ENCODE measurements at places on chromosomes 5 and 9.

DNA sequence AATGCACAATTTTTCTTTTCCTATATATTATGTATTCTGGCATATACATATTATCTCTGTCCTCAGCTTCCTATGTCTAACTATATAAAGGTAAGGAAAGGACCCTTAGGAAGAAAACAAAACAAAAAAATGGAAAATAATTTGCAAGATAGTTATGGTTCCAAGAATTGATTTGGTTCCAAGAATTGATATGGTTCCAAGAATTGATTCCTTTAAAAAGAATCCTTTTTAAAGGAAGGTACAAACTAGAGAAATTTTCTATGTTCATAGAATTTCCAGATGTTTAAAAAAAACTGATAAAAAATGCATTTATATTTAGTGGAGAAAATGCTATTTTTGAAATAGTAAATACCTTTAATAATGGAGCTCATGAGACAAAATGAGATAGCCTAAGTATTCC is 12.1 kb downstream of the LYRM7 start:
- no peak for DNase-seq

DNA sequence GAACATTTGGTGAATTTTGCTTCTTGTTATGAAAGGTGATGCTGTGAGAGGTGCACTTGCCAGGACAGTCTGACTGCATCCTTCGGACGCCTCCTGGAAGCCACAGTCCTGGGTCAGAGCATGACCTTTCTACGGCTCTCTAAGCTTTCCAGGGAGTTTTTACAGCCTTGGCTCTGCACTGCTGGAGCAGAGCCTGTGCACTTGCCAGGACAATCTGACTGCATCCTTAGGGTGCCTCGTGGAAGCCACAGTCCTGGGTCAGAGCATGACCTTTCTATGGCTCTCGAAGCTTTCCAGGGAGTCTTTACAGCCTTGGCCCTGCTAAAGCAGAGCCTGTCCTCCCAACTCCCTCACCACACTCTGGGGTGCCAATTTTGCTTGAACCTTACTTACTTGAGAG is 49.6 kb downstream of the CCDC180 start:
- no peak for DNase-seq

- DNase-seq: peak; percentile 85
These were observed 51.2 kb upstream of the SEMA4D start for GRCh38 chr9:89549031-89549644.

GRCh38 chr9:90868555-90868954 is 66.9 kb downstream of the SYK start:
- DNase-seq: no peak

DNA sequence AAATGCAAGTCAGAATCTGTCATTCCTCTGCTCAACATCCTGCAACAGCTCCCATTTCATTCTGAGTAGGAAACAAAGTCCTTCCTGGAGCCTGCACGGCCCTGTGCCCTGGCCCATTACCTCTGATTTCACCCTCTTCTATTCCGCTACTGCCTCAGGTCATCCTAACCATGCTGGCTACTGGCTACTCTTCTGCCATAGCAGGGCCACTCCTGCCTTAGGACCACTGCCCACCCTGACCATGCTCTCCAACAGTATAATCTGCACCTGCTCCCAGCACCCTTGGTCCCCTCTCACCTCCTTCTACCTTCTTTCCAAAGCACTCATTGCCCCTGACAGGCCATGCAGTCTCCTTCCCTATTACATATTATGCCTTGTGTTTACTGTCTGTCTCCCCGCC is 8.2 kb downstream of the DPH7 start:
- DNase-seq: no peak

- DNase-seq: no peak
These were observed 196.8 kb downstream of the PRDM9 start for GRCh38 chr5:23703940-23704855.

DNA sequence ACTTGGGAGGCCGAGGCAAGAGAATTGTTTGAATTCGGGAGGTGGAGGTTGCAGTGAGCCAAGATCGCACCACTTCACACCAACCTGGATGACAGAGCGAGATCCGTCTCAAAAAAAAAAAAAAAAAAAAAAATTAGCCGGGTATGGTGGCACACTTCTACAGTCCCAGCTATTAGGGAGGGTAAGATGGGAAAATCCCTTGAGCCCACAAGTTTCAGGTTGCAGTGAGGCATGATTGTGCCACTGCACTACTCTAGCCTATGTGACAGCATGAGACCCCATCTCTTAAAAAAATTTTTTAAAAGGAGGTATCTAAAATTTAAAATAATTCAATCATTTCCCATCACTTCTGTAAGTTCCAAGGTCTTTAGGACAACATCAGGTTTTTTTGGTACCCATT is 26.0 kb downstream of the PSIP1 start:
- no peak for DNase-seq

- no peak for DNase-seq
These were observed 24.8 kb downstream of the CCNJL start for GRCh38 chr5:160287378-160288051.

GRCh38 chr5:108078345-108078744 is 303.6 kb downstream of the FBXL17 start:
- DNase-seq: no peak

- DNase-seq: no peak
These were observed 5.4 kb upstream of the GNE start for GRCh38 chr9:36263683-36264082.

DNA sequence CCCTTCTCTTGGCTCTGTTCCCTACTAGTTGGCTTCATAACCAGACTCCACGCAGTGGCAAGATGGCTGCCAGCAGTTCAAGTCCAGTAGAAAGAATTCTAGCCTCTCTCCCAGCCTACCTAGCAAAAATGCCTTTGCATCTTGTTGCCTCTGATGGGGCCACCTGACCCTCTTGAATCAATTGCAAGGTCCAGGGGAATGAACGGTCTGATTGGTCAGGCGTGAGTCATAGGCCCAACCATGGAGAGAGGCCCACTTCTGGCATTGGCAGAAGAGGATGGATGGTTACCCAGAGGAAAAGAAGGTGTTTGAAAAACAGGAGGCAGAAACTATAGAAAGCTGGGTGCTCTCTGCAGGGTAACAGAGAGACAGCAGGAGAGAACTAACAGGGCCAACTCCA is 622.6 kb downstream of the CCDC171 start:
- DNase-seq: no peak

GRCh38 chr9:4750023-4750673 is 9.1 kb upstream of the AK3 start:
- DNase-seq: no peak

DNA sequence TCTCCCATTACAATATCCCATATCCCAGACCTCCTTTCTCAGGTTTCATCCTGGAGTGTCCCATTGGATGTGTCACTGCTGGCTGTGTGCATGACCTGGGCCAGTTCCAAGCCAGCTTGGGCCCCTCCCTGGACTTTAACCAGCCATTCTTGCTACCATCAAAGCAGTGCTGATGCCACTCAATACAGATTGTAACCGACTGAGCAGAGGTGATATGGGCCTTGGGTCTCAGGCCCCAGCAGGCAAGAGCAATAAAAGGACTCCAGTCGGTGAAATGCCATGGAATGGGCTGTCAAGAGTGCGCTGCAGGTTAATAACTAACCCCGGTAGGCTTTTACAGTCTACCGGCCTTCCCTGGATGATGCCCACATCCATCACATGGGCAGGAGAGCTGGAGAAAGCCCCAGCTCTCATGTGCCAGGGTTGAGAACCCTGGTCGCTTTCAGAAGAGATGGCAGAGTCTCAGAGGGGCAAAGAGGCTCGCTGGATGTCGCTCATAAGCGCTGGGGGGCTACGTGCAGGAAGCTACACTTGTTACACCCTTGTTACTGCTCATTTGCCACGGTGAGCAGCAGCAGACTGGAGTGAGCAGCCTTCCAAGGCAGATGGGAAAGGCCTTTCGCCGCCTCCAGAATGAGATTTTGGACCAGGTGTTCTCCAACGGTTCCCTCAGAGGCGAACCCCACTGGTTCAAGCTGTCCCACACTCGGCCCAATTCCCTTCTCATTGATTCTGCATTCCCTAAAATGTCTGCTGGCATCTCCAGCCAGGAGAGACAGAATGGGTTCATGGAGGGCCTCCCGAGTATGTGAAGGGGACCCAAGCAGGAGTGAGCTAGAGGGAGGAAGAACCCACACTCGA is 13.2 kb downstream of the EPB41L4B start:
- no peak for DNase-seq

DNA sequence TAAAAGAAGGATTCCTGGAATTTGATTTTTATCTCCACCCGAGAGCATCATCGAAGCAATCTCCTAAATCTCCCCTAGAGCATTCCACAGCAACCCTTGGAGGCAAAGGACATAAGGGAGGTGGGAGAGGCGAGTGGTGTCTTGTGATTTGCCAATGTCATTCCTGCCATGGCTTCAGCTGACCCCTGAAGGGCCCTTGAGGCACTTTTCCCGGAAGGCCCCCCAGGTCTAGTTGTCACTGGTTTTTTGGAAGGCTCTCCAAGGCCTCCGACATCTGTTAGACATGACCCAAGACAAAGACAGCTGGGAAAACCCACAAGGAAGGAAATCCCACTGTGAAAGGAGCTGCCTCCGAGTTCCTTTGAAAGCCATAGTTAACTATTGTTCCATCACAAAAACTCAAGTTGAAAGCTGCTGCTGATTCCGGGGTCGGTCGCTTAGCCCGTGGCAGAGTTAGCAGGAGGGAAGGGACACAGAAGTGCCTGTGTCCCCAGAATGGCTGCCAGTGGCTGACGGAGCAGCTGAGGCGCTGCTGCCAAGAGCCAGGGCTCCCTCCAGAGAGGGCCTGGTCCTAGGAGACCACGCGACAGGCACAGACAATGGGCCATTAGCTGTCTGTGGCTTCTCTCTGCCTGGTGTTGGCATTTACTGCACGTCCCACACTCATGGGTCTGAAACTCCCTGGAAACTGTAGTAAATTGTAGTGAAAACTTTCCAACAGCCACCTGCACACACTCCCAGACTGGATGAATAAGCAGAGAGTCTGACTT is 24.4 kb upstream of the TRIO start:
- no peak for DNase-seq

DNA sequence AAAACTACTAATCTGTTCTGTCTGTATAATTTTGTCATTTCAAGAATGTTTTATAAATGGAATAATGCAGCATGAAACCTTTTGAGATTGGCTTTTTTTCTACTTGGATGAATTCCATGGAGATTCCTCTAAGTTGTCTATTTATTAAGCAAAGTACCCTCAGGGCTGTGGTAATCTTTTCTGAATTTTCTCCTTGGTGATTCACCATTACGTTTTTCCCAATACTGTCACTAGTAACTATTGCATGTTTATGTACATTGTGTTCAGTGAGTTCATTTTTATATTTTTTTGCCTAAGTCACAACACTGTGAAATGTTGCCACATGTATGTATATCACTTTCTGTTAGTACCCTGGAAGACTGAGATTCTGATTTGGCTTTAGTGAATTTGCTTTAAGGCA is 177.0 kb upstream of the GRIN3A start:
- DNase-seq: no peak

DNA sequence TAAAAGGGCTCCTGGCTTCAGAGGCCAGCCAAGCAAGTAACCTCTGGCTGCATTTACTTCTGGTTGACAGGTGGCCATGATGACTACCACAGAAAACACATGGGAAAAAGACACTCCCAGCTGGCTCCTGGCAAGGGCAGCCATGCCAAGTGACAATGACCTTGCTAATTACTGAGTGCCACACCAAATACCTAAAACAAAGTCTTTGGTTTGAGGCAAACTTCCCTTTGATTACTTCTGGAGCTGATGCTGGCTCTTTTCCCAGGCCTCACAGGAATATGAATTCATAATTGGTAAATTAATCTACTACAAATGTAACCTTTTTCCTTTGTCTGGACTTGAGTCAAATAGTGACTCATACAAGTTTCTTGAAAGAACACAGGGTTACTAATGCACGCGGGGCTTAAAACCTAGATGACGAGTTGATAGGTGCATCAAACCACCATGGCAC is 61.0 kb downstream of the LPAR1 start:
- DNase-seq: no peak

GRCh38 chr9:125580701-125581286 is 126.2 kb downstream of the MAPKAP1 start:
- no peak for DNase-seq

DNA sequence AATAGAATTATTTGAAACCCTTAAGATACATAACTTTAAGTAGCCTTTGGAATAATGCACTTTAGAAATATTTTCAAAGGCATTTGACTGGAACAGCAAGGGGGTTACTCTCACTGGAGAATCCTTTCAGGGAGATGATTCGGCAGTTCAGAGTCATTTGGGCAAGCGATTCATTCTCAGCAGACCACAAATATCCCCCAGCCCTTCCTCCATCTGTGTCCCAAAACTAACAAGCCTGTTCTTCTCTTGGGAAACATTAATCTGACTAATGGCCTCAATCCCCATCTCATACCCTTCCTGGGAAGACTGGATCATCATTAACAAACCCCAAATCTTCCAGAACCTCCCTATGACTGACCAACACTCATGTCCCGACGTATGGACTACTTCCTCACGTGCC is 65.8 kb upstream of the S1PR3 start:
- no peak for DNase-seq

DNA sequence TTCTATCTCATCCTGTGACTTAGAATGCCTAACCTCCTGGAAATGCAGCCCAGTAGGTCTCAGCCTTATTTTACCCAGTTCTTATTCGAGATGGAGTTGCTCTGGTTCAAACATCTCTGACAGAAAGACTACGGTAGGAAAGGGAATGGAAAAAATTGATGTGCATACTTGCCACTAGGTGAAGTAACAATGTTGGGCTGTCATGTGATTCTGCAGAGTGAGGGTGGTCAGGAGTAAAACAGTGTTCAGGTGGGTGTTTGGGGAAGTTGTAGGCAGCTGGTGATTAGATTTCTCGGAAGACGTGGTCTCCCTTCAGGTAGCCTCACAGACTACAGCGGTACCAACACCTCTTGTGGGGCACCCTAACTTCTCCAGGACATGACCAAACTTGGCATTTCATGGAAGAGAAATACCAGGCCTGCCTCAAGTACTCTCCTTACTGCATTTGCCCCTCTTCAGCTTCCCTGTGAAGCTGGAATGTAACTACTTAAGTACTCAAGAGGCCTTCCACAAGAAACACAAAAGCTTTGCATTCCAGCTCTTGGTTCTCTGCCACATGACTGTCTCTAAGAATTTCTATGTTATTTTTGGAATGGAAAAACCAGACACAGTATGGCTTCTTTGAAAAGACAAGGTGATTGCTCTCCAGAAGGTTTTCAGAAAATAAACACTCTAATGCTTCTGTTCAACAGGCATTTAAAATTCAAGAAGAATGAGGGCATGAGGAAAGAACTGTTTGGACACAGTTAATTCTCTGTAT is 17.4 kb upstream of the ENTREP1 start:
- no peak for DNase-seq

DNA sequence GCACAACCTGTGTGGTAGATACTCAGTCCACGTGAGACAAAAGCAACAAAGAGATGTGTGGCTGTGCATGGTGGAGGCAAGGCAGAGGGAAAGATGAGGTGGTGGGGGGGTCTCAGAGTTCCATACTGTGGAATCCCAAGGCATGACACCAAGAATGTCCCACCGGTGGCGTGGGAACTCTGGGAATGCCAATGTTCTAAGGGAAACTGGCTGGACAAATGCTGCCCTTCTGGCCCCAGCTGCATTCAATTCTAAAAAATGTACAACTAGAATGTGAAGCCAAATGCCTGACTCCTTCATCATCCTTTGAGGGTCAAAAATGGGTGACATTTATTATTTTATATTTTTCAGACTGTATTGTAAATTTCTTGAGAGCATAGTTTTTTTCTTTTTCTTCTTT is 58.2 kb upstream of the EQTN start:
- no peak for DNase-seq
